ENCODE measurements at places on chromosomes 6 and 20.

DNA sequence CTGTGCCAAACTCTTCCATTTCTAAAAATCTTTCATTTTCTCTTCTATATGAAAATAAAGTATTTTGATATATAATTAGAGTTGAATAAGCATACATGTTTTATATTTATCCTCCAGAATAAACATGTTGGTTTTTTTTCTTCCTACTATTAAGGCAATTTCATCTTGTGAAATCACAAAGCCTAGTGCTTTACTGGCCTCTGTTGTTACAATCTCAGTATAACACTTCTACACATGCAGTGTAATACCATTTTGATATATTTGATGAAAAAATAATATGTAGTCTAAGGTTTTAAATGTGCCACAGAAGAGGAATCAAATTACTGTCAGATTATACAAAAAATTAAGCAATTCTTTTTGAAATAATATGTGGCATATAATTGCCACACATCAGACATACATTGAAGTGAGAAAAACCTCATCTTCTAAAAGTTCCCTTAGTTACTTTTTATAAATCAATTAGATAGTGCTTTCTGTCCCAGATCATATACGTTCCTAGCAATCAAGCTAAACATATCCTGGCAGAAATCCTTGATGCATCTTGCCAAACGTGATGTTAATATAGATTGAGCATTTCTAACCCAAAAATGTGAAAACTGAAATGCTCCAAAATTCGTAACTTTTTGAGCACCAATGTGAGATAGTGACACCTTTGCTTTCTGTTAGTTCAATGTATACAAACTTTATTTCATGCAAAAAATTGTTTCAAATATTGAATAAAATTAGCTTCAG lies 225.1 kb upstream of the MANEA start:
- no peak for DNase-seq

DNA sequence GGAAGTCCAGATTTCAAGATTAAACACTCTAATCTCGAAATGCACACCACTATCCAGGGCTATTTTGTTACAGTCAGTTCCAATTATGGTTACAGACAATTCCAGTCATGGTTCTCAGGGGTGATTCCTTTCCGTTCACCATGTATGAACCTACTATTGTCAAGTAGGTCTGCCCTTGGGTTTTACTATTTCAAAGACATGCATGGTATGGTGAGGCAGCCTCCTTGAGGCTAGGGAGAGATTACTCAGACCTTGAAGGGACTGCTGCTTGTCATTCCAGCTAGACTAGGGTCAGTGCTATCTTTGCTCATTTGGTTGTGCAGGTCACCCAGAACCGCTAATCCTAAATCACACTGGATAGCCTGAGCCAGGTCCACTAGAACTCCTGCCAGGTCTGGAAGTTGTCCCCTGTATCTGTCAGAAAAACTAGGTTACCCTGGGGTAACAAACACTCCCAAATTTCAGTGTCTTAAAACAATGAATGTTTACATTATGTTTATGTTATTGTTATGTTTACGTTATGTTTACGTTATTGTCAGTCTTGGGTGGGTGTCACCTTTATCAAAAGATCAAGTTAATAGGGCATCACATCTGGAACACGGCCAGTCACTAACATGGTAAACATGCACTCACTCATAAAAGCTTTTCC lies 41.1 kb upstream of the E2F3 start:
- DNase-seq = no peak

DNA sequence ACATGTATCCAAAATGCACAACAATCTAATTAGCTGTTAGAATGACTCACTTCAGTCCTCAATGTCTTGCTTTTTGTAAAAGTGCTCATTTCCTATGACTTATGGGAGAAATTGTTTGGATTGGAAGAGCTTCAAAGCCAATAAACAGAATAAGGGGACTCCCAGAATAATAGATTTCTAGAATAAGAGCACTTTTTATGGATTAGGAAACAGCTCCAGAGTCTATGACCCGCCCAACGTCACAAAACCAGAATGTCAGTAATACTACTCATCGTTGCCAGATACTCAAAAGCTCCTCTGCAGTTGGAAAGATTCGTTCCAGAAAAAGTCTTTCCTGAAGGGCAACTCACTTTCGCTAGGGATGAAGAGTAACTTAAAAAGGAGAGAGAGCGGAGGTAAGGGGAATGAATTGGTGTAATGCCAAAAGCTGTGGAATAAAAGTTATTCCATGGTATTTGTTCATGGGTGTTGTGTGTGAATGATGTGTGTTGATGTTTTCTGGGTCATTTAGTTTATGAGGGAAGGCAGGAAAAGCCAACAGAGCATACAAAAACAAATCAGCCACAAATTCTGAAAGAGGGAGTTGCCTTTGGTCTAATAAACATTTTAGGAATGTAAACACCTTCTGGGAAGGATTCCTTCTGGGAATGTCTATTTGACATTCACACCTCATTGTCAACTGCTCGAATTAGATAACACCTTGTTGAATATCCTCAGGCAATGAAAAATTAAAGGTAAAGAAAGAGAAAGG lies 64.6 kb downstream of the SYNE1 start:
- DNase-seq = no peak

GRCh38 chr6:71114544-71114943 lies 157.7 kb upstream of the B3GAT2 start:
- no peak for DNase-seq

- DNase-seq = no peak
Measured at GRCh38 chr6:88403486-88403885, 237.3 kb upstream of the CNR1 start.

GRCh38 chr20:60901831-60902230 lies 350.2 kb upstream of the CDH4 start:
- no peak for DNase-seq

GRCh38 chr20:62953839-62954703 lies 1.6 kb downstream of the SLC17A9 start:
- peak; percentile 76 for DNase-seq

- no peak for DNase-seq
Measured at GRCh38 chr6:159996626-159997497, 28.0 kb downstream of the IGF2R start.

DNA sequence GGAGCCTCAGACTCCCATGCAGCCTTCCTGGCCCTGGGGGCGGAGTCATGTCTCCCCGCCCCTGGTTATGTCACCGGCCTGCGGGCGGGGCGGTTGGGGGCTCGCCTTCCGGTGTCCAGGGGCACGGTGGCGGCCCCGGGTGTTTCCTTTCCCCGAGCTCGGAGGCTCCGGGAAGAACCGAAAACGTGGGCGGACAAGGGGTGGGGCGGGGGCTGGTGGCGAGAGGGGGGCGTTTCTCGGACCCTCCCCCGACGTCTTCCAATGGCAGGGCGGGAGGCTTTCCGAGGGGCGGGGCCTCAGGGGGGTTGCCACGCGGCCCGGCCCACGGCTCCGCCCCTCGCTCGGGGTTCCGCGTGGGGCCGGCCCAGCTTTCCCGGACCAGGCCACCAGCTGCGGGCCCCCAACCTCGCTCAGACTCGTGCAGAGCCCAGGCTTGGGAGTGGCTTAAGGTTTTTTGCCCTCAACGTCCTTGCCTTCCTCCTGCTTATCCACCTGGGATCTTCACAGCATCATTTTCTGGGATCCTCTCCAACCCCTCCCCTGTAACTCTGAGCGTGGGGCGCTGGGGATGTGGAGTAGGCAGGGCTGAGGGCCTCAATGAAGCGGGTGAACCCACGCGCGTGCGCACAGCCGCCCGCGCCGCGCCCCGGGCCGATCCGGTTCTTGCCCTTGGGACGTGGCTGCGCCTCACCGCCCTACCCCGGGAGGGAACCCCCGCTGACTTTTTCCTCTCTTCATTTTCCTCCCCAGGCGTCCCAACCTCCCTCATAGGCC lies 2.1 kb upstream of the NRN1 start:
- DNase-seq = peak; percentile 36

GRCh38 chr20:44576297-44576696 lies 6.1 kb upstream of the PKIG start:
- DNase-seq = no peak

DNA sequence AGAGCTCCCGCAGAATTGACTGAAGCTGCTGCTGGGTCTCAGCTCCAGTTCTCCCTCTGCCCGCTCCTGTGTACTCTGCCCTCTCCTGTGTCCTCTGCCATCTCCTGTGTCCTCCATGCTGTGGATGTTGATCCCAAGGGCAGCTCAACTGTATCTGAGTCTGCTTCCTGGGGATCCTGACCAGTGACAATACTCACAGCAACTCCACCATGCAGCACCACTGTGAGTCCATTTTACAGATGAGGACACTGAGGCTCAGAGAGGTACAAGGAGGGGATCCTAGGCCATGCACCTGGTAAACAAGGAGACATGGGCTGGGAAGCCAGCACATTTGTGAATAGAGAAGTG lies 8.6 kb downstream of the TP53RK start:
- DNase-seq = no peak

GRCh38 chr6:9250852-9251251 lies 815.5 kb upstream of the SLC35B3 start:
- DNase-seq = no peak

- no peak for DNase-seq
Measured at GRCh38 chr6:46080111-46080510, 49.7 kb upstream of the ENPP4 start.

DNA sequence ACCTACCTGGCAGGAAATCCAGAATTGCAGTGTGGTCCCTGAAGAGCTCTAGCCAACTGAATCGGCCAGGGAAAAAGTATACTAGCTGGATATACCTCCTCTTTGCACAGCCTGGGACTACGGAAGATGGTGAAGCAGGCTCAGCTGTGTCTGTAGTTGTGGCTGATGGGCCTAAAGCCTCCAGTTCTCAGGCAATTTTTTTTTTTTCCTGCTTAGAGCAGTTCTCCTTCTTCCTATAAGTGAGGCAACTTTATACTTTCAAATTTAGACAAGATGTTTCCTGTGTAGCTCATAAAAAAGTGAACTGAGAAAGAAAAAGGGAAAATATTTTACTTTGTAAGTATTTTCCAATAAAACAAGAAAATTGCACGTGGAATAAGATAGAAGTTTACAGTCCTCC lies 172.9 kb downstream of the CARMIL1 start:
- DNase-seq = no peak

DNA sequence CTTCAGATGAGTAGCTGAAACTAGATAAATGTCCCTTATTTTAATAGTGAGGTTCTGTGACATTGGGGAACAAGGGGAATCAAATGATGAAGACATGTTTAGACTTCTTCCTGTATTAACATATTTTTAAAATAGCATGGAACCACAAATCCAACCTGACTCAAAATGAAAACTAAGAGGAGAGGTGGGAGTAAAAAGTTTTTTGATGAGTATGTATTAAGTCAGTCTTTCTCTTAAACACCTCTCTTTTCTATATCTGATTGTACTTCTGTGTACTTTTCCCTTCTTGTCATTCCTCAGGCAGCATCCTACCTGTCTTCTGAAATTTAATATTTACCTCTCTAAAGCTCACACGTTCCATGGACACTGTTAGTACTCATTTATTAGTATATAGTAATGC lies 8.7 kb upstream of the SDHAF4 start:
- DNase-seq = no peak

DNA sequence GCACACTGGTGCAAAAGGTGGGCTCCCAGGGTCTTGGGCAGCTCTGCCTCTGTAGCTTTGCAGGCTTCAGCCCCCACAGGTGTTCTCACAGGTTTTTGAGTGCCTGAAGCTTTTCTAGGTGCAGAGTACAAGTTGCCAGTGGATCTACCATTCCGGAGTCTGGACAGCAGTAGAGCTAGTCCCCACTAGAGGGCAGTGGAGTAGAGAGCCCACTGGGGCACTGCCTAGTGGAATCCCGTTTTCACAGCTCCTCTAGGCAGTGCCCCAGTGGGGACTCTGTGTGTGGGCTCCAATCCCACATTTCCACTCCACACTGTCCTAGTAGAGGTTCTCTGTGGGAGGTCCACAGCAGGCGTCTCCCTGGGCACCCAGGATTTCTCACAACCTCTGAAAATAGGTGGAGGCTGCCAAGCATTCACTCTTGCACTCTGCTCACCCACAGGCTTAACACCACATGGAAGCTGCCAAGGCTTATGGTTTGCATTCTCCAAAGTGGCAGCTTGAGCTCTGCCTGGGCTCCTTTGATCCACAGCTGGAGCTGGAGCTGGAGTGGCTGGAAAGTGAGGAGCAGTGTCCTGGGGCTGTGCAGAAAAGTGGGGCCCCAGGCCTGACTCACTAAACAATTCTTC lies 86.3 kb upstream of the PROKR2 start:
- no peak for DNase-seq

DNA sequence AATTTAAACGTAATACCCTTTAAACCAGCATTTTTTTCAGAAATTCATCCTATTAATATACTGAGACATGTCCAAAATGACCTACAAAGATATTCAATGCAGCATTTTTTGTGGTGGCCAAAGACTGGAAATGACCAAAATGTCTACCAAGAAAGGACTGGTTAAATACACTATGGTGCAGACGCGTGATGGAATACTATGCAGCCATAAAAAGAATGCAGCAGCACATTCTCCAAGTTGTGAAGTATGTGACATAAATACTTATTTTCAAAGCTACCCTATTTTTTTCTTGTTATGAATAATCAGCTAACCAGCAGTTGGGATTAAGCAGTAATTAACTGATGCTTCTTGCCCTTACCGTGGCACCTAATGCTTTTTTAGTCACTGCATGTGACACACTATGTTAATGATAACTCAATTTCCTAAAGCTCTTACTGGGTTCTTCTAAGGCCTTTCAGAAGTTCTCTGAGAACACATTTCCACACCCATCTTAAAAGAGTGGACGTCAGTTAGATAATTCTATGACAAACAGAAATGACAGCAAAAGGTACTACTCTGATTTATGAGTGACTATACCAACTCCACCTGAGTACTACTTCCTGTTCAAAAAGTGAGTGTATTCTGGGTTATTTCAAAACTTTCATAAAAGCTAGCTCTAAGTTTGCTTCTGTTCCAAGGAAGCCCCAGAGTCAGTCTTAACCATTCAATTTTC lies 24.9 kb downstream of the TTI1 start:
- no peak for DNase-seq

DNA sequence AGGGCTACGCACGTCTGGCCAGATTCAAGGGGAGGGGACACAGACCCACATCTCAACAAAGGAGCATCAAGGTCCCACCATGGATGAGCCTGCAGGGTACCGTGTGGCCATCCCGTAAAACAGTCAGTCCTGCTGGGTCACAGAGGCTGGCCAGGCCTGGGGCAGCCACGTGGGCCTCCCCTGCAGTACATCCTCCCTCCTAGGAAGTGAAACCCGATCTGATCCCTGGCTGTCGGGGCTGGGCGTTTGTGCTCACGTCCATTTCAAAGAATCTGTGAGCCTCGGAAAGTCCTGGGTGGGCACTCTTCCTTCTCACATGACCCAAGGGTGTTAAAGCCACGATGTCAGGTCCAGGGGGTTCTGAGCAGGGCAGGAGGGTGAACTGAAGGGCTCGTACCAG lies 14.3 kb downstream of the SULF2 start:
- DNase-seq = no peak

GRCh38 chr6:95803889-95804288 lies 211.9 kb upstream of the FUT9 start:
- DNase-seq = no peak
